ENCODE measurements at places on chromosomes 11 and 22.
A peak's percentile ranks its signal among the peaks of the same experiment; 100 is the strongest.

DNA sequence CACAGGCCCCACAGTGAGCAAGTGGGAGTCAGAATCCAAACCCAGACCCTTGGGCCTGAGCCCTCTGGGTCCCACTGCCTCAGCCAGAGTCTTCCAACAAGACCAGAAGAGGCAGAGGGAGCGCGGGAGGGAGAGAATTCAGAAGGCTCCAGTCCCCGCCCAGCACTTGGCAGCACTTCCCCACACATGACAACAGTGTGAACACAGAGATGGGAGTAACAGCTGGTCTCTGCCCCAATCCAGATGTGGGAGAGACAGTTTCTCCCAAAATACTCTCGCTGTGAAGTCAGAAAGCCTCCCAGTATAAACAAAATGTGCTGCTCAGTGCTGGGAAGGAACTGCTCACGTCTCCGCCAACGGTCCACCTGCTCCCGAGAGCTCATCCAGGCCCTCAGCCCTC, 219.9 kb downstream of the MN1 start:
- DNase-seq: no peak

- DNase-seq: no peak
These were observed 728.9 kb downstream of the OPCML start for GRCh38 chr11:132803436-132803835.

DNA sequence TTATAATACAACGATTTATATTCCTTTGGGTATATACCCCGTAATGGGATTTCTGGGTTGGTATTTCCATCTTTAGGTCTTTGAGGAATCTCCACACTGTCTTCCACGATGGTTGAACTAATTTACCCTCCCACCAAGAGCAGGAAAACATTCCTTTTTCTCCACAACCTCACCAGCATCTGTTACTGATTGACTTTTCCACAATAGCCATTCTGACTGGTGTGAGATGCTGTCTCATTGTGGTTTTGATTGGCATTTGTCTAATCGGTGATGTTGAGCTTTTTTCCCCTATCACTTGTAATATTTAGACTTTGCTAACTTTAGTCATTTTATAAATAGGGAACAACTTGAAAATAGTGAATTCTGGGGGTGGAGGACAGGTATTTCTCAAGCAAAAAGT, 58.1 kb downstream of the PPFIA1 start:
- DNase-seq: no peak

- no peak for DNase-seq
These were observed 104.8 kb upstream of the NAV2 start for GRCh38 chr11:19607656-19608360.

GRCh38 chr11:83303316-83303715, 17.1 kb upstream of the CCDC90B start:
- peak; percentile 15 for DNase-seq

DNA sequence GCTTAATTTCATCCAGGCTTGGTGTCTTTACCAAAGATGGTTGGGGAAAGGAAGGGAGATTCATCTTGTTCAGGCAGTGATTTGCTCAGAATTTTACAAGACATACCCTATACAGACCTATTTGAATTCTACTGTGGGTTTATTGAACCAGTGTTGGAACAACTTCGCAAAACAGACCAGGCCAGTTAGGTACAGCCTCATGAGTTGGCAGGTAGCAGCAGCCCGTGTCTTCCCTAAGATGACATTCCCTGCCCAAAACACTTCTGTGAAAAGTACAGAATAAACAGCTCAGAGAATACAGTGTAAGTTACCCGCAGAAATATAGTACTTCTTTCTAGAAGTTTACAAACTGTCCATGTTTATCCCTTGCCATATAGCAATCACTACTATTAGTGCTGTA, 102.4 kb upstream of the GAL start:
- no peak for DNase-seq
